Left renal cortex interstitium (tissue), 4 donors: ENCODE measurements at places on chromosomes 5 and 9.

DNA sequence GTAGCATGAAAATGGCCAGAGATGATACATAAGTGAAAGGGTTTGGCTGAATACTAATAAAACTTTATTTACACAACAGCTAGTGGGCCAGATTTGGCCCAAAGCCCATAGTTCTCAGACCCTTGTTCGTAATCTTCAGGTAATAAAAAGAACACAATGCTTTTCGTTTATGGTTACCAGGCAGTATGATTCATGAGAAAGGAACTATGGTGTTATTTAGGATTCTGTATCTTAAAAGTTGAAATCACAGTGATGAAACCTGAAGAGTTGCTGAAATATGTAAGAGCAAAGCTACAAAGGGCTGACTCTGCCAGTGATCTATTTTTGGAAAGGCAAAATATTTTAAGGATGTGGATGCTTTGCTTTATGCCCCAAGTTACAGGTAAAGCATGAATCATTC is 192.7 kb downstream of the SMC2 start:
- DNase-seq: no peak

DNA sequence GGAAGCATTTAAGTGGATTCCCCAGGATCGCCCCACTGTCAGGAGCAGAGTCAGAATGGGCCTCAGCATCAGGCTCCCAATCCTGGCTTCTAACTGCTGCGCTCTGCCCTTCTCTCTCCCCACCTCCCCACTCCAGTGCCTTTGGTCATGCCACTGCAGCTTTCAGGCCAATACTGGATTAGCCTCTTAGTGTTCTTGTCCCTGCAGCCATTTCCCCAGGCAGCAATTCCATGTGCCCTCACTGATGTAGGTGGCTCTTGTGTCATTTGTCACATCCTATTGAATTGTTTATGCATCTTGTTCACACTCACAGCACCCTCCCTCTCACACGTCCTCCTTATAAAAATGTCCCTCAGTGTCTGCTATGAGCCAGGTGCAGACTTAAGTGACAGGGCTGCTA is 544.2 kb upstream of the DAP start:
- DNase-seq: no peak

- DNase-seq: no peak
These were observed 122.8 kb downstream of the ARHGEF28 start for GRCh38 chr5:73748510-73749400.

GRCh38 chr9:23088932-23089364 is 642.3 kb downstream of the DMRTA1 start:
- DNase-seq: no peak

- DNase-seq: no peak
These were observed 5.4 kb downstream of the RAD17 start for GRCh38 chr5:69374911-69375446.

DNA sequence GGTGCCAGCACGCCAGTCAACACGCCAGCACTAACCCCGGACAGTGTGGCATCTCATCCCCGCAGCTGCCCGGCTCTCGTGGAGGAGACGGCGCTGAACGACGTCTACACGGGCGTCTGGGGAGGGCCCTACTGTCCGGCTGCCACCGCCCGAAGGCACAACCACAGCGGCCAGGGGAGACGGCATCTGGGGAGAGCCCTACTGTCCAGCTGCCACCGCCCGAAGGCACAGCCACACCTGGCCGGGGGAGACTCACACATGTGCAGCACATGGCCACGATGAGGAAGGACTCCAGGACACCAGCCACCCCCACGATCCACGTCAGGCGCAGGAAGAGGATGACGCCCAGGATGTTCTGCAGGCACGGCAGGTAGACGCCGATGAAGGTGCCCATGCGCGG is 23.1 kb downstream of the SLC12A7 start:
- no peak for DNase-seq

DNA sequence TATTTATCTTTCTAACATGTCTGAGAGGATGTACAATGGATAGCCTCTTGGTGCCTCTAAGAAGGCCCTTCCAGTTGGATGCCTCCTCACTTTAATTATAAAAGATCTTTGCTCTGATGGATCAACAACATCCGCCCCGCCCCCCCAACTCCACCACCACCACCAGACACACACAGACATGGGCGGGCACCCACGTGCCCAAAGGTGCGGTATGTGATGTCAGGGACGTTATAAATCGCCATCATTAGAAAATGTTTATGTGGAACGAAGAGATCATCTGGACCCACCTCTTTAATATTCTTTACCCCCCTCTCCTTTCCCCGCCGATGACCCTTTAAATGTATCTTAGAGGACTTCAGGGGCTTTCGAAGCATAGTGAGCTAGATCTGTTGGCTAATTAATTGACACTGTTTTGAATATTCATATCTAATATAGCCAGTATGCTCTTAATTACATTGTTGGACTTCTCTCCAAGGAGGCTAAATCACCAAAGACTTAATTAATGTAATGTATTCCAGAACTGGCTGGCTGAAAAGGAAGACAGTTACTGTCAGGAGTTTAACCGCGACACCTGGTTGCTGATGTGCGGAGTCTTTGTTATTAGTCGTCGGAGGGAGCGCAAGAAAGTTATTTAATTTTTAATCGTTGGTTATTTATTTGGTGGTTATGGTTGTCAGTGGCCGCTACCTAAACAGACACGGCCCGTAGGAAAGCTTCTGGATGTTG is 6.1 kb upstream of the FOXB2 start:
- DNase-seq: no peak

DNA sequence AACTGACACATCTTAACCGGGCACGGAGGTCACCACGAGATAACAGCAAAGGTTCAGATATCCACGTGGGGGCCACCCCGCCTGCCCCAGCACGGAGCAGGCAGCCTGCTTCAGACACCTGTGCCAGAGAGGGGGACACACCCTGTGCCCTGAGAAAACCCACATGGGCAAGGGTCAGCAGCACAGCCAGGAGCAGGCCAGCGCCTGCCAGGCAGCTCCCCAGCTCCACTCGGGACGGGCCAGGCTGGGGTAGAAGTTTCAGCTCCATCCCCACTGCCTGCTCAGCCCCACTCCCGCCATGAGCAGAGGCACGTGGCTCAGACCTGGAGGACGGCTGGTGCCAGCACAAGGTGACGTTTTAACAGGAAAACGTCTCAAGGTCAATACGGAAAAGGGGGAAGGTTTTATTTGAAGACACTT is 22.2 kb downstream of the SLC12A7 start:
- no peak for DNase-seq

- no peak for DNase-seq
These were observed 116.0 kb downstream of the AUH start for GRCh38 chr9:91245431-91246313.

GRCh38 chr9:136603901-136604814 is 58.3 kb upstream of the NOTCH1 start:
- no peak for DNase-seq
